ENCODE measurements at places on chromosomes 12 and 14.
A peak's percentile ranks its signal among the peaks of the same experiment; 100 is the strongest.

GRCh38 chr12:53928054-53928835, 10.4 kb upstream of the HOXC13 start:
- DNase-seq: no peak

DNA sequence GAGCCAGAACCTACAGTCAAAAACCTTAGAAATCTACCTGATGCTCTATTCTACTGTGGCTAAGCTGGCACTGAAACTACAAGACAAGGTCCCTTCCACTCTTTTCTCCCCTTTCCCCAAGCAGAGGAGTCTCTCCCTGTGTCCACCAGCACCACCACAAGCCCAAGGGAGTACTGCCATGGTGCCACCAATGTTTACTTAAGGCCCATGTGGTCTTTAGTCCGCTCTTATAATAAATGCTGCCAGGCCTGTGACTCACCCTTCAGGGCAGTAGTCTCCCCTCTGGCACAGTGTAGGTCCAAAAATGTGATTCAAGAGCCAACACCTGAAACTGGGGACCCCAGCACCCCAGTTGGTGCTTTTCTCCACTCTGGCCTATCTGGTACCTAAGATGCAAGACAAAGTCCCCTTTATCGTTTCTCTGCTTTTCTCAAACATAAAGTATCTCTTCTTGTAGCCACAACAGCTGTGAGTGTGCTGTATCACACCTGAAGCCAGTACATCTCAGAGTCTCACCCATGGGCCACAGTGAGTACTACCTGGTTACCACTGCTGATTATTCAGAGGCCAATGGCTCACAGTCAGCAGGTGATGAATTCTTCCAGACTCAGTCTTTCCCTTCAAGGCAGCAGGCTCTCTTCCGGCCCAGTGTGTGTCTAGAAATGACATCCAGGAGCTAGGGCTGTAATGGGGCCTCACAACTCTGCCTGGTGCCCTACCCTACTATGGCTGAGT, 29.3 kb downstream of the SLC38A2 start:
- DNase-seq: no peak

GRCh38 chr14:101227611-101228594, 324.4 kb upstream of the RTL1 start:
- no peak for DNase-seq

DNA sequence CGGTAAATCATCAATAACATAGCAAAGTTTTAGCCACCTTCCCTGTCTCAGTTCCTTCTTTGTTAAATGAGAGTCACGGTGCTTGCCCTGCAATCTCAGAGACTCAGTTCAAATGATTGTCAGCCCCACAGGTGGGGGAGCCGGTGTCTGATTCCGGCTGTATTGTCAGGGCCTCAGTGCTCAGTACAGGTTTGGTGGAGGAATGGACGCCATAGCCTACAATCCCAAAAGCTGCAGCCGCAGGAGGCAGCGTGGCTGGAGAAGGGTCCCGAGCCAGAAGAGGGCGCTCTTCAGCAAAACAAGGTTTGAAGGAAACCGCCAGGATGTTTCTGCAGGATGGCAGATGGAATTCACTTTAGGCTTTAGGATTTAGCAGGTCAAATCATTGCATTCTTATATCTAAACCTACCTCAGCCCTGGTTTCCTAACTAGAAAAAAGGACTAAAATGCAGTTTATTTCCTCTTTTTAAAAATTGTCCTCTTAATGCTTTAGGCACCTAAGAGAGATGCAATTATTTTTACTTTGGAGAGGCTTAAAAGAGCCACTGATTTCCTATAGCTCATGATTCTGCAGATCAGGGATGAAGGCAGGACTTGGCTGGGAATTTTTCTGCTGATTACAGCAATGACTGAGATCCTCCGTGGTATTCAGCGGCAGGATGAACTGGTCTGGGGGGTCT, 29.2 kb downstream of the FOS start:
- DNase-seq: peak; percentile 81

DNA sequence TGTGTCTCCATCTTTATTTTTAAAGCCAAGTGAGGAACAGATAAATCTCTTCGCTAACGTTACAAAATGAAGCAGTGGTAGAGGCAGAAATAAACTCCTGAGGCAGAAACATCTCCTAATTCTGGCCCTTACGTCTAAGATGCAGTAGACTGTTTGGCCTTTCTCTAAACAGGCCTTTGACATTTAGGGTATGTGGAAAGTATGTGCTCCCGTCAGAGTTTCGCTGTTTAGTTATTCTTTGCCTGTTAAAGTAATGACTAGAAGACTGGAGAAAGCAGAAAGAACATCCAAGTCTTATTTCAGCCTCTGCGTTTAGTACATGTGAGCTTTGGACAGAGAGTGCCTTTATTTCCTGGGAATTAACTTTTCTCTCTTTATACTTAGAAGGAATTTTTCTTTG, 216.6 kb downstream of the RAD51B start:
- DNase-seq: no peak

- DNase-seq: peak; percentile 66
Measured at GRCh38 chr14:26281280-26281998, 316.4 kb downstream of the NOVA1 start.

DNA sequence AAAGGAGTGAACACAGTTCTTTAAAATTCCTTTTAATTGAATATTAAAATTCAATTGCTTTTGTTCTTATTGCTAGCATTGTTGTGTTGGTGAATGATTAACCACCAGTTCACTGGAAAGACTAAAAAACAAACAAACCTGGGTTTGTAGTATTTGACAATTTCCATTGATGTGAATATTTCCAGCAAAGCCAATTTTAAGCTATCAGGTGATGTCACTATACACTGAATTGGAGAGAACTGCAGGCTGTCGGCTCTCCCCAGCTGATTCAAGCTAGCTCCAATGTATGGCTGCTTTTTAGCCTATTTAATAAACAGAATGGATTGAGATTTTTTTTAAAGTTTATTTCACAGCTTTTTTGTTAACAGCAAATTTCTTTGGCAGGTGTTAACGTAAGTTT, 1753.6 kb upstream of the SEL1L start:
- DNase-seq: no peak

DNA sequence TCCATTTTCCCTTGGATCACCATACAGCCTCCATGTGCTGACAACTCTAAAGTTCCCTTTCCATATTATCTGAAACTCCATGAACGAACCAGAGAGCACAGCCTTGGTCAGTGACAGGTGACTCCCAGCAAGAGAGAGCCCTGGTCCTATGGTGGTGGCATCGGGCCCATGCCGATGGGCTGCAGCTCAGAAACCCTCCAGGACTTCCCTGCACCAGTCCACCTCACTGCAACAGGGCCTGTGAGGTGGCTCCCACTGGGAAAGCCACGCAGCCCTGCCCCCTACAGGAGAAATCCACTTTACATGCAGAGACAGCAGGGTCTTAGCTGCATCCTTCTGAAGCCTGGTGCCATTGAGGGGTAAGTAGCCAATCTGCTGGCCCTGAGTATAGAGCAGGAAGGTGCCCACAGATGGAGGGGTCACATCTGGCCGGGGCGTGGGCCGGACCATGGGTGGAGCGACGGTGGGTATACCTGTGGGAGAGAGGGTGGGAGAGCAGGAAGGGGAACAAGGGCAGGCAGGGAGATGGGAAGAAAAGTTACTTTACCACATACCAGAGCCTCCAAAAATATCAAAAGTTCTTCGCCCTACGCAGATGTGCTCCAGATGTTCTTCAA, 24.7 kb downstream of the RTRAF start:
- DNase-seq: no peak

- no peak for DNase-seq
Measured at GRCh38 chr14:48582938-48583337, 907.5 kb upstream of the MDGA2 start.

- DNase-seq: no peak
Measured at GRCh38 chr12:75587340-75588106, 76.1 kb upstream of the KRR1 start.

- DNase-seq: peak; percentile 78
Measured at GRCh38 chr12:63826006-63826585, 18.4 kb upstream of the SRGAP1 start.

Measured in AG20443 (cell line).